Osteocyte (in vitro differentiated cells): ENCODE measurements at places on chromosomes 3 and 15. TPM values are rescaled to one million over a fixed set of nuclear protein-coding genes. Genes with fewer than 3 reads are reported as not detected.
A peak's percentile ranks its signal among the peaks of the same experiment; 100 is the strongest.

The SUSD5 gene
- total RNA-seq: 22.7 and 25.5 TPM in 2 replicates

The GPR62 gene
- total RNA-seq: not detected in 2 replicates

DNA sequence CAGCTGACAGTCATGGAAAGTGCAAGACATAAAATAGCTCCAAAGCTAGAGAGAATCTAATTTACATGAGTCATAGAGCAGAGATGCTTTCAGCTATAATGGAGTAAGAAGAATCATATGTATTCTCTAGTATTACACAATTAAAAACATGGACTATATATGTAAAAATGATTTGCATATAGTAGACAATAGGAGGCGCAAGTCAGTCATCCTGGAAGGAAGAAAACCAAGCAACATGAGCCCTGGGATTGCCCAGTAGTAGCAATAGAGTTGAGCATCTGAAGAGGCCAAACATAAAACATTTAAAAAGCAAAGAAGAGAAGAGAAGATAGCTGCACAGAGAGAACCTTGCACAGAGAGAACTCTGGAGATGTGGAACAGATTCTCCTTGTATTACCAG is 455.0 kb downstream of the EPHA3 start:
- H3K36me3 ChIP-seq: no peaks in the 10 kb centered on the region
- no peak overlapping the region for H3K27ac ChIP-seq
- no peaks in the 10 kb centered on the region for H3K27me3 ChIP-seq
- no peaks in the 10 kb centered on the region for H3K4me1 ChIP-seq
- no peak overlapping the region for H3K4me3 ChIP-seq
- no peak for DNase-seq

The ZBTB20 gene
- 19.1 and 23.3 TPM in 2 replicates for total RNA-seq

GRCh38 chr3:58025837-58026569 is 17.8 kb downstream of the FLNB start:
- no peak for DNase-seq
- H3K27me3 ChIP-seq: no peaks in the 10 kb centered on the region
- no peak overlapping the region for H3K4me3 ChIP-seq
- H3K27ac ChIP-seq: peak overlapping the region; percentile 38

- H3K4me1 ChIP-seq: peaks cover 26% of the 10 kb centered on the region
- no peak for DNase-seq
- H3K4me3 ChIP-seq: no peak overlapping the region
- no peaks in the 10 kb centered on the region for H3K27me3 ChIP-seq
- H3K27ac ChIP-seq: no peak overlapping the region
- H3K36me3 ChIP-seq: no peaks in the 10 kb centered on the region
Measured at GRCh38 chr3:139301183-139301582, 42.6 kb upstream of the MRPS22 start.

The CD80 gene
- total RNA-seq: not detected in 2 replicates

DNA sequence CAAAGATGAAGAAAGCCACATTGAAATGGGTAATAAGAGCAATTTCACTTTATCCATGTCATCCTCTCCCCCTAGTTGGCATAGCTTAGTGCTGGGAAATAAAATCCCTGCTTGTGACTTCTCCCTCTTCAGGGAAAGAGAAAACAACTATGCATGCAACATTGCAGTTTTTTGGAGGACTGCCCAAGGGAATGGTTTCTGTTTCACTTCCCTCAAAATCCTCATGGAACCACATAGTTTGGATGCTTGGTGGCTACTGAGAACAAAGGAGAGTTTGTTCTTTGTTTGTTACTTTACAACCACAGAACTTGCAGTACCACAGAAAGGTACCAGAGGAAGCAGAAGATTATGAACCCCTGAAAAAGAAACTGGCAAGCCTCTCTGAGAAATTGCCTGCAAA is 384.6 kb upstream of the RORA start:
- H3K4me1 ChIP-seq: no peaks in the 10 kb centered on the region
- H3K27ac ChIP-seq: no peak overlapping the region
- DNase-seq: no peak
- no peak overlapping the region for H3K4me3 ChIP-seq
- H3K27me3 ChIP-seq: no peaks in the 10 kb centered on the region

The REC114 gene
- not detected in 2 replicates for total RNA-seq

The C3orf22 gene
- total RNA-seq: not detected in 2 replicates

The ADAMTS9 gene
- 0.94 and 1.5 TPM in 2 replicates for total RNA-seq

GRCh38 chr3:133853925-133854227 is 41.8 kb downstream of the RAB6B start:
- H3K27ac ChIP-seq: no peak overlapping the region
- peaks cover 9% of the 10 kb centered on the region for H3K4me1 ChIP-seq
- H3K27me3 ChIP-seq: no peaks in the 10 kb centered on the region

- H3K36me3 ChIP-seq: no peaks in the 10 kb centered on the region
- no peak for DNase-seq
- peaks cover 2% of the 10 kb centered on the region for H3K4me1 ChIP-seq
- H3K27me3 ChIP-seq: no peaks in the 10 kb centered on the region
Measured at GRCh38 chr3:143269741-143270140, 150.2 kb downstream of the CHST2 start.

The TAGLN3 gene
- not detected in 2 replicates for total RNA-seq

The BSN gene
- total RNA-seq: 0.64 and 0.81 TPM in 2 replicates

DNA sequence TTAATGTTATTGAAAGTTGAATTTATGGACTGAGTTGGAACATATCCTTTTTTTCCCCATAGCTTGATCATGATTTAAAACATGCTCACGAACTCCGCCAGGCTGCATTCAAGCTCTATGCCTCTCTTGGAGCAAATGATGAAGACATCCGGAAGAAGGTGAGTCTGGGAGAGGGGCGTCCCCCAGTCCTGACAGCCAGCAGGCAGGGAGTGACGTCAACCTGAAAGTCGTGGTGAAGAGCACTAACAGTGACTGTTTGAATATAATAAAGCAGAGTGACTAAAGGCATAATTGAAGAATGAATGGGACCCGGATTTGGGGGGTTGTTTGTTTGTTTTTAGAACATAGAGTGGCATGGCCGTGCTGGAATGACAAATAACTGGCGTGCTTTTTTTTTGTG is 57.9 kb downstream of the ARMC8 start:
- H3K27ac ChIP-seq: no peak overlapping the region
- H3K4me3 ChIP-seq: no peak overlapping the region
- peaks cover 42% of the 10 kb centered on the region for H3K36me3 ChIP-seq
- H3K27me3 ChIP-seq: no peaks in the 10 kb centered on the region

GRCh38 chr3:107756649-107757048 is 233.9 kb downstream of the BBX start:
- no peak overlapping the region for H3K27ac ChIP-seq
- peaks cover 3% of the 10 kb centered on the region for H3K4me1 ChIP-seq
- no peak for DNase-seq
- peaks cover 22% of the 10 kb centered on the region for H3K36me3 ChIP-seq
- H3K27me3 ChIP-seq: no peaks in the 10 kb centered on the region

DNA sequence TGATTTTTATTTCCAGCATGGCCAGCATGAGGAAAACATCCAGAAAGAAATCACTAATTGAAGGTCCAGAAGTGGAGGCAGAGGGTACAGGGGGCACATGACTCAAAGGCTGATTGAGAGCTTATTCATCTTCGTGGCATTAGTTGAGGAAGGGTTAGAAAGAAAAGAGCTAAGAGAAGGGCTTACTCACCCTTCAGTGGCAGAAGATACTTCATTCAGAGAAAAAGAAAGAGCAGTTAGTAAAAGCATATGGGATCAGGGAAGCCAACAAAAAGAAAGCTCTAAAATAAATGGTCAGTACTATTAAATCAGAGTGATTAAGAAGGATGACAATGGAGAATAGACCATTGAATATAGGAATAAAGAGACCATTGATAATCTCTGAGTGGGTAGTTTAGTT is 25.2 kb downstream of the GAP43 start:
- no peak overlapping the region for H3K27ac ChIP-seq
- peaks cover 14% of the 10 kb centered on the region for H3K4me1 ChIP-seq
- H3K36me3 ChIP-seq: no peaks in the 10 kb centered on the region

GRCh38 chr3:33798113-33798417 is 365 bp upstream of the PDCD6IP start:
- no peaks in the 10 kb centered on the region for H3K27me3 ChIP-seq
- H3K27ac ChIP-seq: peak overlapping the region; percentile 95
- H3K4me3 ChIP-seq: peak overlapping the region; percentile 93
- H3K36me3 ChIP-seq: peaks cover 4% of the 10 kb centered on the region
- peaks cover 45% of the 10 kb centered on the region for H3K4me1 ChIP-seq

The TKT gene
- total RNA-seq: 480 and 494 TPM in 2 replicates

The NMNAT3 gene
- total RNA-seq: 2.2 and 2.5 TPM in 2 replicates

DNA sequence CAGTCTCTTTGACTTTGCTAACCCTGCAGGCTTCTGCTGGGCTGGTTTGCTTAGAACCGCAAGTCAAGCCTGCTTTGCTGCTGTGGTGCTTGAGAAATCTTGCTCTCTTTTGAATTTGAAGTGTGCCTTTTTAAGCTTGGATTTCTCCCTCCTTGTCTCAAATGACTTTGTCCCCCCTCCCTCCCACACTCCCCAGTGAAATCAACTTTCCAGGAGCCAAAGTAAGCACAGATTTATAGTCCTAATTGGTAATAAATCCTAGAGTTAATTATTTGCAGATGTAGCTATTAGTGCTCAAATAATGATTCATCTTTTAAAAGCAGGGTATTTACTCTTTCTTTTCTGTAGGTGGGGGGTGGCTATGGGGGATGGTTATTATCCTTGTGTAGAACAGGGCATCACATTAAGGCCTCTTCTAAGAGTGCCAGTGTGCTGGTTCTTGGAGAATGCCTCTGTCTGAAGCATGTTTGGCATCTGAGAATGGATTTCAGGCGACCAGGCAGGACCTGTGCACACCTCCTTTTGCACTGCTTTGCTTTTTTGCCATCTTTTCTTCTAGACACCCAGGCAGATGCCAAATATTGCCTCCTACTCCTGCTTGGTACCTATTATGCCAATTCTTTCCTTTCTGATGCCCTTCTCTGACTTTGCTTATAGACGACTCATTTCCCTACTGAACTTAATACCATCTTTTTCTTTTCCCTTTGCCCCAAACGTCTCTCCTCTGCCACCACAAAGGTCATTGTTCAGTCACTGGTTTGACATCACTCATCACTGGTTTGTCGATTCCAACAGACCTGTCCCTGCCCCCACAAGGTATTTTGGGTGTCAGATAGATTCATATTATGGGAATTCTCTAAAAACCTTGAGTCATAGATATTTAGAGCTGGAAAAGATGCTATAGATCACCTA is 50.7 kb downstream of the CLDN11 start:
- H3K27me3 ChIP-seq: peaks cover 2% of the 10 kb centered on the region
- no peak overlapping the region for H3K4me3 ChIP-seq
- H3K27ac ChIP-seq: no peak overlapping the region
- DNase-seq: no peak

The OCA2 gene
- 0.76 and 1.2 TPM in 2 replicates for total RNA-seq

The NAALADL2 gene
- 15.3 and 16.1 TPM in 2 replicates for total RNA-seq

The MIX23 gene
- total RNA-seq: 18.1 and 24.7 TPM in 2 replicates

- no peaks in the 10 kb centered on the region for H3K27me3 ChIP-seq
- DNase-seq: peak; percentile 93
- H3K4me1 ChIP-seq: no peaks in the 10 kb centered on the region
- H3K27ac ChIP-seq: no peak overlapping the region
- no peak overlapping the region for H3K4me3 ChIP-seq
- no peaks in the 10 kb centered on the region for H3K36me3 ChIP-seq
Measured at GRCh38 chr15:20345401-20345958, 196.1 kb downstream of the GOLGA6L6 start.

DNA sequence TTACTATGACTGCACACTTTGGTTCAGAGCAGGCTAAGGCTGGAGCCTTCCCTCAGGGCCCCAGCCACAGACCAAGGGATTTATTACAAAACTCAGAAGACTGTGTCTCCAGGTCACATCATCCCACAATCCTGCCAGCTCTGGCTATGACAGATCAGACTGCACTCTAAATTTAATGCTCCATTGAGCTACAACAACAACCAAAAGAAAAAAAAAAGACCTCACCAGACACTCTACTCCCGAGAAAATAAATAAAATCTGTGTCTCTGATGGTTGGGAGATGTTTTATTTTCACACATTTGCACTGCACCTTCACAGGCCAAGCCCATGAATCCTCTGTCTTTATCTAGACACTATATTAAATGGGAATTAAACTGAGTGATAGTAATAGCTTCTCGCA is 50.8 kb upstream of the CTNNB1 start:
- H3K36me3 ChIP-seq: no peaks in the 10 kb centered on the region
- DNase-seq: no peak
- no peak overlapping the region for H3K27ac ChIP-seq
- H3K27me3 ChIP-seq: no peaks in the 10 kb centered on the region
- peaks cover 7% of the 10 kb centered on the region for H3K4me1 ChIP-seq

The RASGRF1 gene
- 0.18 and 0.48 TPM in 2 replicates for total RNA-seq

The WDR93 gene
- total RNA-seq: 0.19 TPM in 1 of 2 replicates, not detected in the other

DNA sequence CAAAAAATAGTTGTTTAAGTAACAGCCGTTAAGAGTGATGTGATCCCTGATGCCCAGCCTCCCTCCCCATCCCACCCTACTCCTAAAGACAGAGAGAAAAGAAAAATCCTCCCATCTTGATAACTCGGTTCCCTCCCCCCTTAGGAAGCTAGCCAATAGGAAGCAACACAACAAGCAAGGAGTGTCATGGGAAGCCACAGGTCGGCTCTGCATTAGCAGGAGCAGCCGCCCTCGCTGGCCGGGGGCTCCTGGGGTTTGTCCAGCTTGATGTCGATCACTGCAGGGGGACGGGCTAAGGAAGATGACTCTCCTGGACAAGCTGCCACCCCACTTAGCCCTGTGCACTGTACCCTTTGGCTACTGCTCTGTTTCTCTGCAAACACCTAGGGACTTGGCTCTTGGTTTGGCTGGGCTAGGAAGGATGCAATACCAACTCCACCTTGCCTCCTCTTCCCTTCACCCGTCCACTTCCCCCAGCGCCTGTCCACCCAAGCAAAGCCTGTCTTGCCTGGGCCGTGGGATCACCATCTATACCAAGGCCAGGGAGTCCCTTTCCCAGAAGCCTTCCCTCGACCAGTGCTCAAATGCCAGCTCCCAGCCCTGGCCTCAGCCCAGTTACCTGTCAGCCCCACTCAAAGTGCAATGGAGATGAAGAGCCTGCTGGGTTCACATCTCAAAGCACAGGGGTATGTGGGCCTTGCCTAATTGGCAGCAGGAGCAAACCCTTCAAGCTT is 23.1 kb downstream of the SRPRB start:
- no peak for DNase-seq
- H3K36me3 ChIP-seq: peaks cover 10% of the 10 kb centered on the region
- H3K27me3 ChIP-seq: no peaks in the 10 kb centered on the region
- H3K27ac ChIP-seq: no peak overlapping the region
- no peaks in the 10 kb centered on the region for H3K4me1 ChIP-seq
- H3K4me3 ChIP-seq: no peak overlapping the region

- H3K27me3 ChIP-seq: no peaks in the 10 kb centered on the region
- H3K36me3 ChIP-seq: peaks cover 2% of the 10 kb centered on the region
- H3K27ac ChIP-seq: peak overlapping the region; percentile 94
- H3K4me1 ChIP-seq: peaks cover 94% of the 10 kb centered on the region
- no peak for DNase-seq
- H3K4me3 ChIP-seq: no peak overlapping the region
Measured at GRCh38 chr3:191336833-191337232, 6.5 kb upstream of the UTS2B start.

The EMC7 gene
- total RNA-seq: 84.9 and 89.9 TPM in 2 replicates
